ENCODE measurements at places on chromosomes 6 and 20.

- DNase-seq: peak; percentile 40
Measured at GRCh38 chr6:137661601-137662000, 167.4 kb upstream of the OLIG3 start.

DNA sequence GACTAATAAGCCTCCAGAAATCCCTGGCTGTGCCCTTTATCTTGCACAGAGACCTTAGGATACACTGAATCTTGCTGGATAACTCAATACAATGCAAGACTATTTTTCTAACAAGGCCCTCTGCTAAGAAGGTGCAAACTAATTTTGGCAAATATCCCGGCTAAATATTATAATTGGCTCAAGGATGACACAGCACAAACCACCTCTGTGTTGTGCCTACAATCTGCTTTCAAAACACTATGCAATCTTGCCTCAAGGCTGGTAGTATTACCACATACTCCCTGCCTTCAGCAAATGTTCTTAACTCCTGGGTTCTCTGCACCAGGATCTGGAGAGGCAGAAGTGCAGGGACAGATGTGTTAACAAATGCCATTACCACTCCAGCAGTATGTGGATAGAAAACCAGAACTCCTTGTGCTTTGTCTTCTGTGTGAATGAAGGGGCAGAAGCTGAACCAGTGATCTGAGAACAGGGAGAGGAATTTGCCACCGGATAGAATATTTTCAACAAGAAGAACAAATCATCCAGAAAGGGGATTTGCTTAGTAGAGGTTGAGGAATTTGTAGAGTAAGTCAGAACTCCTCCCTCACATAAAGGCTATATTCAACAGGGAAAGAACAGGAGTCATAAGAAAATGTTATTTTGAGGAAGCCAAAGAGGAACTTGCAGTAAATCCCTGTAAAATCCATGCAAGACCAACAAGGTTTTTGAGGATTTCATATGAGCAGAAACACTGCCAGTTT lies 74.1 kb upstream of the SLC4A11 start:
- no peak for DNase-seq

DNA sequence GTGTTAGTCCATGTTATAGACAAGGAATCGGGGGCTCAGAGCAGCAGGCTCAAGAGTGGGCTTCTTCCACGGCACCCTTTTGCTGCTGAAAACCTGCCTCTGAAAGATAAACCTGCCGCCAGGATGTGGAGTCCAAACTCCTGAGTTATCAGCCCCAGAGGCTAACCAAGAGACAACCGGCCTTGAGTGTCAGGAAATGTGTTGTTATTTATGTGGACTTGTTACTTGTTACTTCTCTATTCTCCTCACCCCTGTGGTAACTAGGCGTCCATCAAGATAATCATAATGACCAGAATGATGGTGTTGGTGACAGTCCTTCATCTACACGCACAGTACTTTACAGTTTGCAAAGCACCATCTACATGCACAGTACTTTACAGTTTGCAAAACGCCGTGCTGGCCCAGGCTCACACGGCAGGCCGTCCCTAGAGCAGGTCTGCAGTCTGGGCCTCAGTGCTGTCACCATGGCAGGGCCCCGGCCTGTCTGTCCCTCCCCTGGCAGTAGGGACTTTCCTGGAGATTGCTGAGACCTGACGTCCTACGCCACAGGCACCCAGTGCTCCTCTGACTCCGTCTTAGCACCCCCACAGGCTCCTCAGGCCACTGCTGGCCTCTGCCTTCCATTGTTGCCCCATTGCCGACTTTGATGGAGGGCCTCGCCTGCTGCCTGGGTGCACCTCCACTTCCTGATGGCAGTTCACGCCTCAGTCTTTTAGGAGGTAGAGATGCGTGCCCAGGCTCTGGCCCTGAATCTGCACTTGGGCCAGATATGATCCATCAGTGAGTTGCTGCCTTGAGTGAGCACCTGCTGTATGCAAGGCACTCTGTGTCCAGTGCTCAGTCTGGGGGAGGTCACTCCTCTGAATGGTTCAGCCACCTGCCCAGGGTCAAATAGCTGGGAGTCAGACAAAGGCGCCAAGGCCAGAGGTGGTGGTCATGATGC lies 9.1 kb upstream of the BPIFB4 start:
- no peak for DNase-seq

DNA sequence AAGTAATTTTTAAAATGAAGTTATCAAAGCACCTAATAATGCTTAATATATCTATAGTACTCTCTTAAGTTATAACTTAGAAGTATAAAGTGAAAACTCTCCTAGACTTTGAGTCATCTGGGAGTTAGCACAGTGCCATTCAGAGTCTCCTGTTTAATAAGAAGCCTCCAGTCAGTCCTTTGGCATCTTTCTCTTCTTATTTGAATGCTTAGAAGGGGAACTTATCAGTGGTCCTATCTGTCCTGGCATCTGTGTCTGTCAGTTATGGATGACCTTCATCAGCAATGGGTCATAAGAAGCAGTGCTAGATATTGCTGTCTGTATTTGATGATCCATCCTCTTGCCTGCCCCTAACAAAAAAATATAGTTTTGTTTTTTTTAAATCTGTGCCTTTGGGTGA lies 15.2 kb downstream of the TMEM200A start:
- no peak for DNase-seq

GRCh38 chr20:15278041-15278440 lies 940.6 kb upstream of the FLRT3 start:
- no peak for DNase-seq

DNA sequence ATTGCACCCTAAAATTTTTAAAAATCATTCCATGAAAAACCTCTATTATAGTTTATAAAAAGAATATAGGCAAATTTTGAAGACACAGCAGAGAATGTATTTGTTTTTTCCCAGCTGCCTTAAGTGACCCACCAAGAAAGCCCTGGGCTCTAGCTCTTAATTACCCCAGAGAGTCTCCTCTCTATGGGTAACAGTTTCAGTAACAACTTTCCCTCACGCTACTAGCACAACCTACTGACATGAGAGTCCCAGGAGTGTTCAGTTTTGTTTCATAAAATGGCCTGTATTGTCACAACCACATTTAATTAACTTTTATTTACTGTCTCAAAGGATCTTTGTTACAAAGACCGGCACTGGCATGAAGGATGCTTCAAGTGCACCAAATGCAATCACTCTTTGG lies 41.5 kb downstream of the FHL5 start:
- no peak for DNase-seq

DNA sequence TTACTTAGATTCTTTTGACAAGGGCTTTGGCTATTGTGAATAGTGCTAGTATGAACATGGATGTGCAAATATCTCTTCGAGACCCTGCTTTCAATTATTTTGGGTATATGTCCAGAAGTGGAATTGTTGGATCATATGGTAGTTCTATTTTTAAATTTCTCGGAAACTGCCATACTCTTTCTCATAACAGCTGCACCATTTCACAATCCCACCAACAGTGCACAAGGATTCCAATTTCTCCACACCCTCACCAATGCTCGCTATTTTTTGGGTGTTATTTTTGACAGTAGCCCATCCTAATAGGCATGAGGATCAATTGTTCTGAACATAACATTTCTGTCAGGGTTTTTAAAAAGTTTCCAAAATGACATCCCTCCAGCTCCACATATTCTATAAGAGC lies 69.2 kb upstream of the ESR1 start:
- DNase-seq: no peak

GRCh38 chr6:107082045-107082444 lies 33.3 kb downstream of the BEND3 start:
- DNase-seq: no peak
